ENCODE measurements at places on chromosomes 6 and 20. TPM values are rescaled to one million over a fixed set of nuclear protein-coding genes. Genes with fewer than 3 reads are reported as not detected.

Gene ZNF311
- 2.0 TPM for total RNA-seq

Gene CLPSL2
- not detected for total RNA-seq

- no peak for DNase-seq
Measured at GRCh38 chr6:52909531-52909930, at the start of gene GSTA3. Gene GSTA3 (minus strand): TSS chr6:52909698. CDS start chr6:52905834, 3,864 bp downstream.

- no peak for DNase-seq
Measured at GRCh38 chr6:130069485-130069884, 51.1 kb downstream of the L3MBTL3 start.

Measured in left colon (tissue), 2 donors.